ENCODE measurements at places on chromosomes 13 and 19.

- no peak for DNase-seq
Observed at GRCh38 chr19:12954612-12954962, 2.4 kb downstream of the GADD45GIP1 start.

GRCh38 chr19:49421039-49421877 lies 2.0 kb downstream of the PTH2 start:
- DNase-seq: no peak

DNA sequence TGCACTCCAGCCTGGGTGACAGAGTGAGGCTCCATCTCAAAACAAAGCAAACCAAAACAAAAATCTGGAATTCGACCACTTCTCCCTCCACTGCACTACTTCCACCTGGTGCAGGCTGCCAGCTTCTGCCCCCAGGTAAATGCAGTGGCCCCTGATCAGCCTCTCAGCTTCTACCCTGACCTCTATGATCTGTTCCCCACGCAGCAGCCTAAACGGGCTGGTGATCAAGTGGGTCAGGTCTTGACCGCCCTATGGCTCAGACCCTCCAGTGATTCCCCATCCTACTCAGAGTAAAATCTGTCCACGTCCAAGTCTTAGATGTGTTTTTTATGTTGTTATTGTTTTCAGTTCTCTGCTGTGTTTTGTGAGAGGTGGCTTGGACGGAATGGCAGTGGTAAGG lies 163.9 kb downstream of the KCTD15 start:
- DNase-seq: no peak

- no peak for DNase-seq
Observed at GRCh38 chr19:18340190-18340989, at the start of gene PGPEP1. Gene PGPEP1 (plus strand): TSS chr19:18340598. CDS start chr19:18340682, 84 bp downstream.

- DNase-seq: no peak
Observed at GRCh38 chr19:7337380-7338194, 11.2 kb upstream of the ARHGEF18 start.

- no peak for DNase-seq
Observed at GRCh38 chr19:1086613-1087012, 8.6 kb downstream of the POLR2E start.

DNA sequence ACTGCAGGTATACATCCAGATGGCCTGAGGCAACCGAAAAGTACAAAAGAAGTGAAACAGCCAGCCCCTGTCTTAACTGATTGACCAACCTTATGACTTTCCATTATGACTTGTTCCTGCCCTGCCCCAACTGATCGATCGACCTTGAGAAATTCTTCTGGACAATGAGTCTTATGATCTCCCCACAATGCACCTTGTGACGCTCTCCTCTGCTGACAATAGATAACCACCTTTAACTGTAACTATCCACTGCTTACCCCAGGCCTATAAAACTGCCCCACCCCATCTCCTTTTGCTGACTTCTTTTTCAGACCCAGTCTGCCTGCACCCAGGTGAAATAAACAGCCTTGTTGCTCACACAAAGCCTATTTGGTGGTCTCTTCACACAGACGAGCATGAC lies 11.2 kb downstream of the ZNF83 start:
- DNase-seq: no peak

DNA sequence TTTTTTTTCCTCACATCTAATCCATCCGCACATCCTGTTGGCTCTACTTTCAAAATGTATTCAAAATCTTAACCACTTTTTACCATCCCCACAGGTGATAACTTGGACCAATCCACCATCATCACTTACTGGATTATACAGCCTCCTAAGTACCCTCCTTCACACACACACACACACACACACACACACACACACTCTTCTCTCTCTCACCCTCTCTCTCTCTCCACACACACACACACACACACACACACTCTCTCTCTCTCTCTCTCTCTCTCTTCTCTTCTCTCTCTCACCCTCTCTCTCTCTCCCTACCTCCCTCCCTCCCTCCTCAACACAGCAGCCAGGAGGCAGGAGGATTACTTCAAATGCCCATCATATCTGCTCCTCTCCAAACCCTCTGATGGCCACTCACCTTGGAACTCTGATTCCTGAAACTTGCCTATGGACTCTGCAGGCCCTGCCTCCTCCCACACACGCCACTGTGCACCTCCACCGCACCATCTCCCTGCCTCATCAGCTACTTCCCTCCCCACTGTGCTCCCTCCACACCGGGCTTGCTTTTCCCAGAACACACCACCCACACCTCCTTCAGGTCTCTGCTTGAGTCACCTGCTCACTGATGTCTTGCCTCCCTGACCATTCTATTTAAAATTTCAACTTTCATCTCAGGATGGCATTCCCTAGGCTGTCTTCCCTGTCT lies 39.7 kb downstream of the RCBTB2 start:
- DNase-seq: no peak

DNA sequence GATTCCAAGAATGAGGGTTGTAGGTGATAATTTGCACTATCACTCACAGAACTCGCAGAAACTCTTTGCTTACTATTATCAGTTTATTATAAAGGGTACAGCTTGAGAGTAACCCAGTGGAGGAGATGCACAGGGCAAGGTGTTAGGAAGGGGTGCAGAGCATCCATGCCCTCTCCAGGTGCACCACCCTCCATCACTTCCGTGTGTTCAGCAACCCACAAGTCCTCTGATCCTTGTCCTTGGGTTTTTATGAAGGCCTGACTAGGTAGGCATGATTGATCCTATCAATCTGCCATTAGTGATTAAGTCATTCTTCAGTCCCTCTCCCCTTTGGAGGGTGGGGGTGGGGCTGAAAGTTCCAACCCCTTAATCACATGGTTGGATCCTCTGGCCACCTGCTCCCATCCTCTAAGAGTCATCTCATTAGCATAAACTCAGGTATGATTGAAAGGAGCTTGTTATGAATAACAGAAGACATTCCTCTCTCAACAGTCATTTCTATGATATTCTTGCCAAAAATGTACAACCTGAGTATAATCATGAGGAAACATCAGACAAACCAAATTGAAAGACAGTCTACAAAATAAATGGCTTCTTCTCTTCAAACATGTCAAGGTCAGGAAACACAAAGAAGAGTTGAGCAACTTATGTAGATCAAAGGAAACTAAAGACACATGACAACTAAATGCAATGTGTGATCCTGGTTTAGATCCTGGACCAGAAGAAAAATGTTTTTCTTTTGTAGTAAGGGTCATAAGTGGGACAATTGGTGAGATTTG lies 225.4 kb downstream of the PCCA start:
- DNase-seq: no peak

- no peak for DNase-seq
Observed at GRCh38 chr19:55077106-55077505, 1.4 kb downstream of the EPS8L1 start.

GRCh38 chr19:35155441-35155840 lies 906 bp downstream of the FXYD5 start:
- DNase-seq: no peak

DNA sequence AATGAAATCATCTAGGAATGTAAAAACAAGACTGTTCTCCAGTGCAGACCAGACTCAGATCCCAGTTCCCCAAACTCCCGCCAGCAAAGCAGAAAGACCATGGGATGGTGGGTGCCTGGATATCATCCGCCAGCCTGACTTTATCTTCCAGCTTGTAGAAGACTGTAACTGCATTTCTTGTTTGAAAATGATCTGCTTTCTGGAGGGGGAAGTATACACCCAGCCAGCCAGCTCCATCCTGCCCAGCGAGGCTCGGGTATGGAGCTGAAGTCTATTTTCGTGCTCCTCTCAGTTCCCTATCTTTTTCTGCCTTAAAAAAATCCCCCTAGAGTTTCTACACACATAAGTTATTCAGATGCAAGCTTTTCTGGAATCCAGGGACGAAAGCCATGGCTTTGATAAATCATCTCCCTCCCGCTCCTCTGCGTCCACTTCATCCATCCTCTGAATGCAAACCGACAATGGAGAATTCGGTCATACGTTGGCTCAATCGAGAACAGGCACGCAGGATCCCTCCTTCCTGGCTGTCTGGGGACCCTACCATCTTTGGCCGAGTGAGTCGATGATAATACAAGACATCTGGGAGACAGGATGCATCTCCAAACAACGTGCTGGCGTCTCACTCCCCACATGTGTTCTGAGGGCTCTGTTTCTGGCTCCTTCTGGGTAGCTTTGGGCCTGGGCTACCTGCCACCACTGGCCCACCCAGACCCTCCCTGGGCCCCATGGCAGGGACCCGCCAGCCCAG lies 31.2 kb downstream of the CEBPG start:
- no peak for DNase-seq

DNA sequence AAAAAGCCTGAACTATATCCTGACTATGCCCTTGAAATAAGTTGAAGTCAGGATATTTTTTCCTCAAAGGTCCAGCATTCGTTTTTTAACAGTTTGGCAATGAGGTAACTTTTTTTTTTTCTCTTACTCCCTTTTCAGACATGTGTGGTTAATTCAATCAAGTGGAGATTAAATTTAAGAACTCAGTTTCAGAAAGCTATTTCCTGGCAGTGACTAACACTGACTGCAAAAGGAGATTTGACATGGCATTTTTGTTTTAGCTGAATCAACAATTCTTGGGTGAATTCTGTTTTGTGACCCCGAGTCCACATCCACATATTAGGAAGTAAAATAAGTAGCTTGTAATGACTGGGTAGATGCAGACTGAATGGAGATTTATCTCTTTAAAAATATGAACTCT lies 716.4 kb downstream of the PCDH9 start:
- no peak for DNase-seq

DNA sequence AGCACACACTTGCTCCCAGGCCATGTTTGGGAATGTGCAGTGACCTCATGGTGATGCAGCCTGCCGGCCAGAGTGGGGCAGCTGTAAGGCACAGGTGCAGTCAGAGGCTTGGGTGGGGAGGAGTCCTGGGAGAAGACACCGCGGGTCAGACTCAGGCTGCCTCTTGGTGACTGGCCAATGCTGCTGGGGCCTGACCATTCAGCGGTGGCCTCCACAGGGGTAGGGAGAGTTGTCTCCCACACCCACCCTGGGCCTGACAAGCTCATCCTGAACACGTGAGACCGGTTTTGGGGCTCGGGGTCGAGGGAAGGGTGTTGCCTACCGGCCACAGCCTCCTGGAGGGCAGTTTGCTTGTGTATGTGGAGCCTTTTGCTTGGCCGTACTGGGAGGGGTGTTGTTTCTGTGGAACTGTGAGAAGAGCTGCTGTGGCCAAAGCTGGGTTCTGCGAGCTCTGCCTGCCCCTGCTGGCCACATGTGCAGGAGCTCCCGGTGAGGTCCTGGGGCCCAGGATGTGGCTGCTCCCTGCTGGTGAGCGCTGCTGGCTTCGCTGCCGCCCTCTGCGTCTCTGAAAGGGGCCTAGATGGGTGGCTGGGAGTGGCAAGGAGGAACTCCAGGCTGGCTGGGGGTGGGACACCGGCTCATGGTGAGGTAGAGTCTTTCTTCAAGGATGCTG lies 22.1 kb downstream of the UPF1 start:
- DNase-seq: no peak

- no peak for DNase-seq
Observed at GRCh38 chr19:43467730-43468129, 2.3 kb upstream of the LYPD3 start.

DNA sequence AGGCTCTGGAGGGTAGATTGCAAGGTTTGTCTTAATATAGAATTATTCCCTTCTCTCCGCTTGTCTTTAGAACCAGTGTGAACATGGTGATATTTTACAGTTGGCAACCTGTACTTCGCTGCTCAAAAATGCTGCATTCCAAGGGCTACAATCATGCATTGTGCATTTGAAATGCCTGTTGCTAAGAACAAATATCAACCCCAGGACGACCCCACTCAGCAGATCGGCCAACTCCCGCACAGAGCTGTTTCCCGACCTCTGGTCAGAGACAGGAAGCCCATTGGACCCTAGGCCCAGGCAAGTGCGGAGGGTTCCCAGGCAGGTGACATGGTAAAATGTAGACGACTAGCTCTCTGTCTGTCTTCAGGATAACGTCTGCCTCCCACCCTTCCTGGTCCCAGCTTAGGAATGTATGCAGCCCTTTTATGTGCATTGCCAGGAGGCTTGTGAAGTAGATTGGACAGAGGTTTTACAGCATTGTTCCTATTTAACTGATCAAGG lies 263.5 kb downstream of the FOXO1 start:
- DNase-seq: no peak

- DNase-seq: no peak
Observed at GRCh38 chr13:74570046-74570445, 435.8 kb upstream of the KLF12 start.

DNA sequence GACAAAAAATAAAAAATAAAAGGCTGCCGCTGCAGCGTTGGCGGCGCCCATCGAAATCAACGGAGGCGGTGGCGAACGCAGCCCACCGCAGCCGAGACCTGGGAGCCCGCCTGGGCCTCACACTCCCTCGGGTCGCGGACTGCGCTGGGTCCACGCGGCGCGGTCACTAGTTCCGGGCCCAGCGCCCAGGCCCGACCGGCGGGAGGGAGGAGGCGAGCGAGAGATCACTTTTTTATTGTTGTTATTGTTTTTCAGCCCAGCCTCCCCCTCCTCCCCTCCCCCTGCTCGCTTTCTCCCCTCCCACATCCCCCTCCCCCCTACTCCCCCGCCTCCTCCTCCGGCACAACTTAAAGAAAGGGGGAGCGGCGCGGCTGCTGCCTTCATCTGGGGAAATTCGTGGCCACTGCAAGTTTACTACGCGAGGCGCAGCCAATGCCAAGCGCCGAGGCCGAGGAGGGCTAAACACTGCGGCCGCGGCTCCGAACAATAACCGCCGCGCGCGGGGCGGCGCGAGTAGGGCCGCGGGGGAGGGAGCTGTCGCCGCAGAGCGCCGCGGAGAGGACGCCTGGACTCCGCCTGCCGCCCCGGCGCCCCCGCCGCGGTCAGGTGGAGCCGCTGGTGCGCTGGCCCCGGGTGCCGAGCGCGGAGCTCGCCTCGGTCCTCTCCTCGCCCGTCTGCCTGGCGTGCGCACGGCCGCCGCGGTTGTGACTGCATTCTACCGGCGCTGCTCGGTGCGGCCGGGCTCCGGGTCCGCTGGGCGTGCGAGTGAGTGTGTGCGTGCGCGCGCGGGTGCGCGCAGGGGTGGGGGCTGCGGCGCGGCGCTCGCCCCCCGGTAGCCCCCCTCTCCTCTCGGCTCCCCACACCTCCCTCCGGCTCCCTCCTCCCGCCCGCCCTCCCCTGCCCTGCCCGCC lies 505 bp upstream of the ZIC2 start:
- no peak for DNase-seq

DNA sequence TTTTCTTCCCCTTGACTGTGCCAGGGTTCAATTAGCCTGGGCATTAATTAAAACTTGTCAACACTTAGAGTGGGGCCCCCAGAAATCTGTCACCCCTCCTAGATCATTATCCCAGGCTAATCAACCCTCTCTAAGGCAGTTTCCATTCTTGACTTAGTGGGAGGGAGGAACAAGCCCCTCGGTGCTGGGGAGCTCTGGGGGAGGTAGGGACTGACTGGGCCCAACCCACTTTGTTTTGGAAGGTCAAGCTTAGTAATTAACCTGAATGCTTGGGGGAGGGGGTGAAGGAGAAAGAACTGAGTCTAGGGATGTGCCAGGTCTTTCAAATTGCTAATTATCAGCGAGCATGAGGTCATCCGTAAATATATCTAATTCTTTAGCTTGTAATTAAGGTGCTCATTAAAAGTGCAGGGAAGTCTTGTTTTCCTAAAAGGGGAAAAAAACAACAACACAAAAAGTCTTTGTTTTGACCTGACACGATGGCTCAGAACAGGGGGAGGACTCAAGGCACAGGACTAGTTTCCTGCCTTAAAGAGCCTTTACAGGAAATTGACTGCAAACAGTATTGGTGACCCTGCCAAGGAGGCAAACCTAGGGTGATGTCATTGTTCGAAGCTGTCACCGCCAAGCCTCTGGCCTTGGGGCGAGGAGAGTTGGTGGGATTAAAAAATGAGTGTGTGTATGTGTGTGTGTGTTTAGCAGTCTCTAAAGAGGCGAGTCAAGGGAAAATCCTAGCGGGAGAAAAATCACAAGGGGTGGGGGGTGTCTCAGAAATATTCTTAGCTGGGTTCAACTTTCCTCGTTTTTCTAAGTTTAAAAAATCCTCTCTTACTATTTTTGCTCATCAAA lies 19.4 kb downstream of the ACTN4 start:
- DNase-seq: no peak
